ENCODE measurements at places on chromosomes 4 and X. TPM values are rescaled to one million over a fixed set of nuclear protein-coding genes. Genes with fewer than 3 reads are reported as not detected.

- DNase-seq, result no peak
Observed at GRCh38 chrX:113726009-113726408, 857.9 kb upstream of the HTR2C start.

The SCRG1 gene
- total RNA-seq, result 2.5 TPM

- DNase-seq, result no peak
Observed at GRCh38 chrX:54452920-54453319, 12.7 kb downstream of the TSR2 start.

The P2RY4 gene
- total RNA-seq, result not detected

The ANKRD50 gene
- total RNA-seq, result 21.5 TPM

DNA sequence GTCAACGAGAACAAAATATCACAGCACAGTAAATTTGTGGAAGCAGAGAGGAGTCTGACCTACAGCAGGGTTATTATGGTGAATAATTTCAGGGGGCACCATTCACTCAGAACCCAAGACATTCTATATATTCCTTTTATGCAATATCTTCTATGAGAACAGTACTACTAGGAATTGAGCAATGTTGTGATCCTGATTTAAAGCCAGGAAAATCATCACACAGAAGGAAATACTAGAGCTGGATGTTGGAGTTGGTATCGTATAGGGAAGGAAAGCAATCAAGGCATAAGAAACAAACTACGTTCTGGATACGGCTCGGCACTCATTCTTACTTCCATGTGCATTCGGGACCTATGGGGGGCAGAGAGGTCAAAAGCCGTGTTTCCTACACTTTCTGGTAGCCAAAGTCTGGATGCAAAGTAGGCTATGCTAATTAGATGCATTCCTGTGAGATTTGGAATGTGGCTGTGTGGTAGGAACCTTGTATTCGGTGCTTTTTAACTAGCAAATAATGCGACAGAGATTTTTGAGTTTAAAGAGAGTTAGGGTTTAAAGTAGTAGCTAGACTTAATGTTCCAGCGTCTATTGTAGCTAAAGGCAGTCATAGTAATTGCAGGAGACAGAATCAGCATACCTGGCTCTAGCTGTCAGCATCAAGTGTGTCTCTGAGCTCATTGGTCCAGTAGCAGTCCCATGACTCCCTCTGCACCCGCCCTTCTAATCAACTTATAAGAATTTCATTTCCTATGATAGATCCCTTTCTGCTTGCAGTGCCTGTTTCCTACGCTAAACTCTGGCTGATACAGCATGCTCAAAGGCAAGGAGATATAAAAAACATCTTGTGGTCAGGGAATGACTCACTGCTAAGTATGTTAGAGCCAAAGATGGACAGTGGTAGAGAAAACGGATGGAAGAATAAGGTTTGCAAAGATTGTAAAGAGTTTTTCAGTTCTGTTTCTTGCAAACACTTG is 43.3 kb upstream of the PDGFC start:
- no peak for DNase-seq

DNA sequence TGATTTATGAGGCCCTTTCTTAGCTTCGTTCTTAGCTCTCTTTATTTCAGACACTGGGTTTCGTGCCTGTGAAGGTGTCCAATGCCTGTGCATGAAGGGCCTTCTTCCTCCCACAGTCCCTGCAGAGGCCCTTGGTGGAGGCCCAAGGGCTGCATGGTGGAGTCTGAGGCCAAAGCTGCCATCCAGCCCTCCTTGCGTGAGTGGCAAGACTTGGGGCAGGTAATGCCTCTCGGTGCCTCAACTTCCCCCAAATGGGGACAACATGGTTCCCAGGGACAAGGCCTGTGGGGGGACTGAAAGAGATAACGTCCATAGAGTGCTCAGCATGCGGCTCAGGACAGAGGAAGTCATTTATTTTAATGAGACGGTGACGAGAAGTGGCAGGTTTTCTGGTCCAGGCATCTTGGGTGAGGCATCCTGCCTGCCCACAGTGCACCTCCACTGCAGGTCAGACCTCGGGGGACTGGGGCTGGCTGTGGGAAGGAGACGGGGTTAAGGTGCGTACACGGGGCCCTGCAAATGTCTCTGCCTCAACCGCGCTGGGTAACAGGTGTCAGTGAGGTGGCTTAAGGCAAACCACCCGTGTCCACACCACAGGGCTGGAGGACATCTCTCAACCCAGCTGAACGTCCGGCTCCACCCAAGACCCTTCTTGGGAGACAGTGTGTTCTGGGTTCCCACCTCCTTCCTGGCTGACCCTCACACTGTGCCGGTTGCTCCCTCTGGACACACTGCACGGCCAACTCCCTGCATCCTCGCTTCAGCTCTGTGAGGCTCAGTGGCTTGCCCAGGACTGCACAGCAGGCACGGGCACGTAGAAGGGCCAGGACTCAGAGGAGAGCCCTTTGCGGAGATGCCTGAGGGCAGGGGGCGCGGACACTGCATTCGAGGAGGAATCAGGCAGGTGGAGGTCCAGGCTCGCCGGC is 50.5 kb downstream of the PSAPL1 start:
- DNase-seq, result no peak

The CDX4 gene
- not detected for total RNA-seq

GRCh38 chrX:15399962-15400391 is 15.8 kb upstream of the VEGFD start:
- DNase-seq, result no peak

The NAAA gene
- 55.7 TPM for total RNA-seq

DNA sequence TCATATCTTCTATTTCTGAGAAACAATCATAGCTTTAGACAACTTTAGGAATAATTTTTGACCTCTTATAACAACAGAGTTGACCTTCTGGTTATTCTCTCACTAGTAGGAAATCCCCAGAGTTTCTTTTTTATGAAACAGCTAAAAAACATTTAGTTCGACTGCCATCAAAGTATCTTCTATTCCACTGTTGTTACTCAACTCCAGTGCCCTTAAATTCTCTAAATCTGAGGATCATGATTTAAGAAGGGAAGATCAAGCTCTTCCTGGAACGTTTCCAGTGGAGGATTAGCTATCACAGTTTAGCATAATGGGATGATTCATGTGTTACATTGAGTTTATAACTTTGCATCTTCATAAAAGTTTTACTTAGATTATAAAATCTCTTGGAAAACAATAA is 134.9 kb upstream of the VEGFC start:
- no peak for DNase-seq
